Activated CD8-positive, alpha-beta memory T cell treated with anti-CD3 and anti-CD28 coated beads, Interleukin-2, amount 10 ng/mL, durations not matched to agents 7 days and 5 days (primary cell): ENCODE measurements at places on chromosomes 7 and 10. TPM values are rescaled to one million over a fixed set of nuclear protein-coding genes. Genes with fewer than 3 reads are reported as not detected.

DNA sequence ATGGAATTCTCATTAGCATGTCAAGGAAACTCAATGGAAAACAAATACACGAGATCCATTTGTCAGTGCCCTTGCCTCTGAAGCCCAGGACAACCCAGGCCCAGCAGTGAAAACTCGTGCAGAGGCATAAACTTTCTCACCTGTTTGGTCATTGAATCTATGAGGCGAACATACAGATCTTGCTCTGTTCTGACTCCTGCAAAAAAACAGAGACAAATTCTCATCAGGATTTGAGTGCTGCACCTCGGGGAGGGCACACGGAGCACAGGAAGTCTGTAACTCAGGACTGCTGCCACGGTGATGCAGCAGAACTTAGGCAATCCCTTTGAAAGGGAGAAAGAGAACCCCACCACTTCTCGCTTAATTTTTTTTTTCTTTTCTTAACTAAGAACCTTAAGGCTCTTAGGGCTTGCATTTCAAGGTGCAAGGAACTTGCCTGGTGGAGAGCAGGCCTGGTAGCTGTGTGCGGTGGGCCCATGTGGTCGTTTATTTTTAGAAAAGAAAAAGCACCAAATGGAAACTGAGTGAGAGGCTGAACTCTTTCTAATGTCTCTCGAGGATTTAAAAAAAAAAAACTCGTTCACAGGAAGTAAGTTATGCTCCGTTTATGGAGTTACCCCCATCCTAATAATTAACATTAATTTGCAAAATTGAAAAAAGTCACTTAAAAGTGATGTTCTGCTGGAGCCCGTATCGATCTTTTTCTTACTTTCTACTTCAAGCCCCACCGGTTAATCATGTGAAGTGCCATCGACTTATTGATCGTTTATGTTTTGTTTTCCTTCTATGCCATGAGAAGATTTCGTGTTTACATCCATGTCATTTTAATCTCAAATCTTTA is 1.8 kb downstream of the EBF3 start:
- DNase-seq, result peak; percentile 7

GRCh38 chr10:45580371-45581215 is 92.0 kb downstream of the ZFAND4 start:
- no peak for DNase-seq

ERVW-1 gene
- total RNA-seq, result not detected

SPACDR gene
- 3.8 TPM for total RNA-seq

DNA sequence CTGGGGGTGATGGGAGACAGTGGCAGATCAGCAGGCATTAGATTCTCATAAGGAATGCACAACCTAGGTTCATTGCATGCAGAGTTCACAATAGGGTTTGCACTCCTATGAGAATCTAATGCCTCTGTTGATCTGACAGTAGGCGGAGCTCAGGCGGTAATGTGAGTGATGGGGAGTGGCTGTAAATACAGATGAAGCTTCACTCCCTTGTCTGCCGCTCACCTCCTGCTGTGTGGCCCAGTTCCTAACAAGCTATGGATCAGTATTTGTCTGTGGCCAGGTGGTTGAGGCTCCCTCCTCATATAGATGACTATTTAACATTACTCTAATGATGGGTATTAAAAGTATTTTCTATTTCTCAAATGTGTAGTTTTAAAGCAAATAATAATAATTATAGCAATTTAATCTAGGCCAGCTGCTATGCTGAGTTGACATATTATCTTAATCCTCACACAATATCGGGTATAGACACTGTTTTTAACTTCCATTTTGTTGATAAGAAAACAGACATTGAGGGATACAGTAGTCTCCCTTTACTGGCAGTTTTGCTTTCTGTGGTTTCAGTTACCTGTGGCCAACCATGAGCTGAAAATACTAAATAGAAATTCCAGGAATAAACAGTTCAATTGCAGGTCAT is 39.9 kb downstream of the KIF20B start:
- DNase-seq, result no peak

- no peak for DNase-seq
These were observed 192.2 kb upstream of the LRGUK start for GRCh38 chr7:133934977-133935330.

DNA sequence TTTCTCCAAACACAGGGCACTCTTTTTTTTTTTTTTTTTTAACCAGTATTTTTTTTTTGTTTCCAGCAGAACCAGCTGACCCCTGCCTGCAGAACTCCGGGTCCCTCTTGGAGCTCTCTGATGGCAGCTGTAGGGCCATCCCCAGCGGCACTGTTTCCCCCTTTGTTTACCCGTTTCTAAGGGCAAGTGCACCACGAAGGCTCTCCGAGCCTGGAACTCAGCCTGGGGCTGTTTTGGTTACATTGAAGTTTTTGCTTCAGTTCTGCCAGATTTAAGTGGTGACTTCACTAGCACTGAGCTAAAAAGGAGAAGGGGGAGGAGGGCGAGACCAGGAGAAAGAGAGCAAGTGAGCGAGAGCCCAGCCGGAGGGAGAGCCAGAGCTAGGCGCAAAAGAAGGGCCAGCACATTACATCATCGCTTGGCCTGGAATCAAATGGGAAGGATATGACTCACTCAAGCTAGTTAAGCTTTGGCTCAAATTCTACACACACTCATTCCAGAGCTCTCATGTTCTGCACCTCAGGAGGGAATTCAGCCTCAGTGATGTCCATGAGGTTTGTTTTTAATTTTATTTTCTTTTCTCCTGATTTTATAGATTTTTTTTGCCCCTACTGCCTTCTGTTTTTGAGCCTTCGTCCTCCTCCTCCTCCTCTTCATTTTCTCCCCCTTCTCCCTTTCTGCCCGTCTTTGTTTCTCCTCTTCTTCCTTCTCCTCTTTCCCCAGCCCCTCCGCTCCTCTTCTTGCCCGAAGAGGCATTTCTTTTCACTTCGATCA is 272.3 kb downstream of the TRIL start:
- no peak for DNase-seq

DNA sequence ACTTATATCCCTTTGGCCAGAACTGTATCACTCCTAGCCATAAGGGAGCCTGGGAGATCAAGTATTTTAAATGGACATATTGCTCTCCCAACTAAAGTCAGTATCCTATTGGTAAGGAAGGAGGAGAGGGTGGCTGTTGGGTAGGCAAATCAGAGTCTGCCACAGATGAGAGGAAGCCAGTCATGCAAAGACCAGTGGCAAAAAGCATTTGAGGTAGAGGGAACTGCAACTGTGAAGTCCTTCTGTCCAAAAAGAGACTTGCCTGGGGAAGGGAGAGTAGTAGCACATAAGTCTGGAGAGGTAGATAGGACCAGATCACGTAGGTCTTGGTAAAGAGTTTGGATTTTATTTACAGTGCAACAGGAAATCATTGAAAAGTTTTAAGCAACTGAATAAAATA is 8.8 kb upstream of the CCNJ start:
- no peak for DNase-seq

DNA sequence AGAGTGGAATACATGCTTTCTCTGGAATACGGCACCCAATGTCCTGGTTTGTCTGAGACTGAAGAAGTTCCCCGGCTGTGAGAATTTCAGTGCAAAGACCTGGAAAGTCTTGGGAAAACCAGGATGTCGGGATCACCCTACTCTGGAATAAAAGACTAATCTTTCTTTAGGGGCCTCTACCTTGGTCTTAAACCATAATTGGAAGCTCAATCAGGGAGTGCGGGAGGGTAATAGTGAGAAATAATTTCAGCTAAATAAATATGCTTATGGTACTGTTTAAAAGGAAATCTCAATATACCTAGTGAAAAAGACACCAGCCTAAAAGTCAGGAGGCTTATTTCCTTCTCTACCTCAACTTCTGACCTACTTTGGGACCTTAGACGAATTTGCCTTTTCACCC is 236.1 kb upstream of the GLI3 start:
- no peak for DNase-seq

GPR15LG gene
- total RNA-seq, result not detected

GRCh38 chr7:1979591-1980560 is 252.9 kb downstream of the MAD1L1 start:
- no peak for DNase-seq

DNA sequence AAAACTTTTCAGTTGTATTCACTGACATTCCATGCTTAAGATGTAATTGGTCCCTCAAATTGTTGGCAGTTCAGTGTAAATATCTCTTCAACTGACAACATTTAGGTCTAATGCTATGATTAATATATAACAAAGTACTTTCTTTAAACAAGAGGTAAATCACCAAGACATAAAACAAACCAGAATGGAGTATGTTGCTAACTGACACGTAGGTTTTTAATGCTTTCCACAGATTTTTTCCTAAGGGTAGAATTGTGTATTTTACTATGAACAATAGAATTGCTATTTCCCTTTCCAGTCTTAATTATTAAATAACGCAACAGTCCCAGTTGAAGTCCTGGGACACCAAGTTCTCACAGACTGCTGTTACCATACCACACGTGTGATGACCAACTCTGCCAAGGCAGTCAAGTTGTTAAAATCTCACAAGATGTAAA is 4.1 kb downstream of the JCAD start:
- no peak for DNase-seq

DNA sequence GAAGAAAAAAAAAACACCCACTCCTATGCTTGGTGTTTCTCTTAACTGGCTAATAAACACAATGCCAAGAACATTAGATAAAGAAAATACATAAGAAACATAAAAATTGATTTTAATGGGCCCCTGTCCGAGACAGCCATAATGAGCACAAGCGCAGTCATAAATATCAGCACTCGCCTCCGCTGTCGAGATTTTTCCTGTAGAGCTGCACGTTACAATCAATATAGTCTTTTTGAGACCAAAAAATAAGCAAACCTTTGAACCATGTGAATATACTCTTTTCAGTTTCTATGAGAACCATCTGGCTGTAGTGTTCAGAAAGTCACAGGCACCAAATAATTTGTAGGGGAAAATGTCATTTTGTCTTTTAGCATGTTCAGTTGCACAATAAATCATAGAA is 70.1 kb downstream of the MGMT start:
- DNase-seq, result no peak

- no peak for DNase-seq
These were observed 57.3 kb upstream of the OSBPL3 start for GRCh38 chr7:25037325-25037724.

GRCh38 chr7:40008223-40008815 is 58.3 kb downstream of the CDK13 start:
- DNase-seq, result no peak

DNA sequence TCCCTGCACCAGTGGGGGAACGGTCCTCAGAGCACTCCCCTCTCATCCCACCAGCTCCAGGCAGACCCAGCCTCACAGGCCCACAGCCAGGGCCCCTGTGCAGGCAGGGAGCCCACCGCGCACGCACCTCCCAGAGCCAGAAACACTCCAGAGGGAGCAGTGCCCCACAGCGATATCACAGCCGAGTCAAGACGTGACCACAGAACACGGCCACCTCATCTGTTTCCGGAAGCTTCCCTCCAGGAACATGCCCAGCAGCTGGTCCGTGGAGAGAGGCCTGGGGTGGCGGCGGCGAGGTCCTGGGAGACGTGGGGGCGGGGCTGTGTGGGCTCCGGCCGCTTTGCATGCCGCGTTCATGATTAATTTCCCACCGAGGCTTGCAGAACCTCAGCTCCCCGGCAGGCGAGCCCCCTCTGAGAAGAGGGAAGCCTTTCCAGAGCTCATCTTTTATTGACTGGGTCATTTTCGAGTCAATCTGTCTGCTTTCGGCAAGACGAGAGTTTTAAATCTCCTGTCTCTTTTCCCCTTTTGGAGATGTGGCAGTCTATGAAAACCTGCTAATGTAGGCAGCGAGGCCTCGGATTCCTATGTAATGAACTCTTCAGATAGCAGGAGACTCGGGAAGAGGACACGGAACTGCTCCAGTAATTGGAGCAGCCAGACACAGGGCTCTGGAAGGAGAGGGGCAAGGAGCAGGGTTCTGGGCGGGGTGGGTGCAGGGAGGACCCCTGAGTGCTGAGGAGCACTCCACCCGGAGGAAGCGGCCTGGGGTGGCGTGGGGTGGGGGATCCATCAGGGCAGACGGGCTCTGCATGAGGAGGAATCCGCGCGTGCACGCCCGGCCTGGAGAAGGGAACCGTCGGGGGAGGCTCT is 242.8 kb downstream of the ELFN1 start:
- DNase-seq, result no peak

MET gene
- 0.26 TPM for total RNA-seq

EBLN1 gene
- not detected for total RNA-seq

DNA sequence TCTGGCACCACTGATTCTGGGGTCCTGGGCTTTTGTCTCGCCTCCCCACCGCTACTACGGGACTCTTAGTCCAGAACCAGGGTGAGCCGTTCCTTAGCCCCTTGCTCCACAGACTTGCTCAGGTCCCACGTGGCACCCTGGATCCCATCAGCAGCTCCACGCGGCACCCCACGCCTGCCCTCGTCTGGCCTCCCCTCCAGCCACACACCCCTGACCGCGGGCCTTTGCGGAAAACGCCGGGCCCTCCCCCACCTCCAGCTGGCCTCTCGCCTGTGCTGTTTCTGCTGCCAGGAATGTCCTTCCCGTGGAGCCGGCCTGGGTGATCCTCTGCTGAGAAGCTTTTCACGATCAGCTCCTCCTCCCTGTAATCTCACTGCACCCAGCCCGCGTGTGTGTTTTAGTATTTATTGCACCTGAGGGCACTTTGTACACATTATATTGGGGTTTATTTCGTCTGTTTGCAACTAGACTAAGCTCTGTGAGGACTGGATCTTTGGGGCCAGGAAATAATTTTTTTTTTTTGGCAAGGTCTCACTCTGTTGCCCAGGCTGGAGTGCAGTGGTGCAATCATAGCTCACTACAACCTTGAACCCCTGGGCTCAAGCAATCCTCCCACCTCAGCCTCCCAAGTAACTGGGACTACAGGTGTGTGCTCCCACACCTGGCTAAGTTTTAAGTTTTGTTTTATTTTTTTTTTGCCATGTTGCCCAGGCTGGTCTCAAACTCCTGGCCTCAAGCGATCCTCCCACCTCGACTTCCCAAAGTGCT is 10.5 kb upstream of the TTYH3 start:
- DNase-seq, result no peak

DNA sequence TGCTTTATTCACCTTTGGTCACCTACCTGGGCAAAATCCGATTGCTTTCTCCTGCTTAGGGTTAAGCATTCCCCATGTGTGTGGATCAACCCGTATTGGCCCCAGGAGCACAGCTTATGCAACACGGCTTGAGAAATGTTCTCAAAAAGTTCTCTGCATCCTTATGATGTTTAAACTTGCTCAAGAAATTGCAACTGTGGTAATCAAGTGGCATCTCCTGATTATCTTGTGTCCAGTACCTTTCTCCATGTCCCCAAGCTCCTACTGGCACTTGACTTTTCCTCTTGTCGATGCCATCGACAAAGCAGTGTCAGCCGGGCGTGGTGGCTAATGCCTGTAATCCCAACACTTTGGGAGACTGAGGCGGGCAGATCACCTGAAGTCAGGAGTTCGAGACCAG is 4.7 kb upstream of the PKD2L1 start:
- DNase-seq, result no peak

PSMG3 gene
- total RNA-seq, result 37.9 TPM

GRCh38 chr7:146660839-146661238 is 544.2 kb downstream of the CNTNAP2 start:
- no peak for DNase-seq

GRCh38 chr7:96991546-96992191 is 13.7 kb upstream of the DLX6 start:
- no peak for DNase-seq
